ENCODE measurements at places on chromosomes 4 and X.
A peak's percentile ranks its signal among the peaks of the same experiment; 100 is the strongest.

GRCh38 chrX:17836830-17837229 is 24.3 kb downstream of the RAI2 start:
- no peak for DNase-seq

DNA sequence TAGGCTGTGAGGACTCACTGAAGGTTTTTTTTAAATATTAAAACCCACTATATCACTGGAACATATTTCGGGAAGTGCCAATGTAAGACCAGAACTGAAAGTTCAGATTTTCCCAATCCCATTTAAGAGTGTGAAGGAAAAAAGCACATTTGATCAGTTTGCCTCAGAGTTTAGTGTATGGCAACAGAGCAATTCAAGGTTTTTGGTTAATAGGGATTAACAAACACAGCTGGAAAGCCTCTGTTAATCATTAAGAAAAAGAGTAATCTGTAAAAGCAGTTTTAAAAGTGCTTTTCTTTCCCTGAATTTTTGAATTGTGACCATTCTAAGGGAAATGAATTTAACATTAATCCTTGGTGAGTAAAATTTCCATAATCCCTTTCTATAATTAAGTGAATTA is 60.4 kb downstream of the NPY5R start:
- DNase-seq = no peak

GRCh38 chr4:33696041-33696440 is 2548.3 kb downstream of the ARAP2 start:
- no peak for DNase-seq

- DNase-seq = peak; percentile 27
These were observed 694 bp downstream of the PDS5A start for GRCh38 chr4:39976945-39977488.

DNA sequence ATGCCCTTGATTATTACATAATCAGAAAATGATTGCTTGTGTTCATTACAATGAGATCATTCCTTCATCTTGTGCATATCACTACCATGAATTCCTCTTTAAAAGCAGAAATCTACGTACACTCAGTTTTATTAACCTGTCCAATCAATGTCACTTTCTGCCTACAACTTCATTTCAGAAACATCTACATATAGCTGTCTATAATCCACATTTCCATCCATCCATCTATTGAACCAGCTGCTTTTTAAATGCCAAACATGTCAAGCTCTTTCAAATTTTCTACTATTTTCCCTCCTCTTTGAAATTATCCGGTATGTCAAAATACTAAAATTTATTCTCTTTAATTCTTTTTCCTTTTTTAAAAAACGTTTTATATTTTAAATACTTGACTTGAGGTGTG is 462.0 kb downstream of the GABRG1 start:
- DNase-seq = no peak

GRCh38 chrX:134459683-134460004 is 321 bp upstream of the HPRT1 start:
- peak; percentile 32 for DNase-seq

DNA sequence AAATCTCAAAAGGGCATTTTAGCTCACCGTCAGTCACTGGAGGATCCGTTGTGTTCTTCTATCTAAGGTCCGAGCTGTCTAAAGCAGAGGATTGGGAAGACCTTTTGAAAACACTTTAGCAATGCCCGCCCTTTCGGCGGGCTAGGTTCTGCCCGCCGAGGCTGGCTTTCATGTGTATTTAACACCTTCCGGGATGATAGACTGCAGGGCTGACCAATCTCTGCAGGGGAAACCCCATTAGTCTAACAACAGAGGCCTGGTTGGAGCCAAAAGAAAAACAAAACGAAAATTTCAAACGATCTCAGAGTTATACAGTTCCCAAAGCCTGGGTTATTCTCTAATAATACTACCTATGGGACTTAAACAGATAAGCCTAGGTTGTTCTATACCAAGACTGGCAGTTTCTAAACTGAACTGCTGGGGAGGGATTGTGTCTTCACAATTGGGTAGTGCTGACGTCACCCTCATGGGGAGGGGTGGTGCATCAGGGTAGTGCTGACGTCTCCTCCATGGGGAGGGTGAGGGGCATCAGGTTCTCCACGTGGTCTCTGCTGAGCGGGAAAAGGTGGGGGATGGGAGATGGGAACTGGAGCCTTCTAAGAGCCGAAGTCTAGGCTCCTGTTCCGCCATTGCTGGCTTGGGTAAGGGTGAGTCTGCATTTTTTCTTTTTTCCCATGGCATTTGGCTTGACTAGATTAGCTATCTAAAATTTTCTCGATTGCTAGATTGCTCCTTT is 14.8 kb upstream of the CUL4B start:
- DNase-seq = no peak

DNA sequence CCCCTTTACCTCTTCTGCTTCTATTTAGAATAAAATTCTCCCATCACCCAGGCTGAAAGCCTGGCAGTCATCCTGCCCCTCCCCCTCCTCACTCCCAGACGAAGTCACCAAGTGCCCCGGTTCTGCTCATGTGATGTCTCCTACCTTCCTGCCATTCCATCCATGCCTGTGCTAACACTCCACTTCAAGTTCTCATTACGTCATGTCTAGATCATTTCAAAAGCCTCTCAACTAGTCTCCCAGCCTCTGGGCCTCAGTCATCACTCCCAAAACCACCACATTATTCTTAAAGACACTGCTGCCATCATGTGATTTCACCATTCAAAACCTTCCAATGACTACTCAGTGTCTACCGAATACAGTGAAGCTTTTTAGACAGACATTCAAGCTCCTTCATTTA is 17.2 kb upstream of the HOPX start:
- no peak for DNase-seq

- DNase-seq = peak; percentile 22
These were observed 4.8 kb upstream of the CXCL13 start for GRCh38 chr4:77600521-77601451.

DNA sequence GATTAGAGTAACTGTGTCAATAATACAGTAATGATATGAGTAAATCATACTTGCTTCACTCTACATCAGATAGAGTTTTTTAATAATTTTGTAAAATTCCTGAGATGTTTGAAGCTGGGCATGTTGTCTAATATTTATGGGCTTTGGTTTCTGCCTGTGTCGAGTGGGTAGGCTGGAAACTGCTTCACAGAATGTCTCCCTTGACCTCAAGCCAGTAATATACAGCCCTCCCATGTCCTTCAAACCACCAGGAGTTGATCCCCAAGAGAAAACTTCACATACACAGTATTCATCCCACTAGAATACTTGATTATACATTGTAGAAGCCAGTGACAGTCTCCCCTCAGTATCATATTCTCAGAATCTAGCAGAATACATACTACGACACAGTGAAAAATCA is 284.8 kb upstream of the TENM3 start:
- DNase-seq = no peak

- DNase-seq = peak; percentile 64
These were observed 94.6 kb downstream of the AKAP4 start for GRCh38 chrX:50106051-50106675.

- no peak for DNase-seq
These were observed 45.0 kb downstream of the PIR start for GRCh38 chrX:15448010-15448639.

GRCh38 chrX:12425496-12425895 is 287.2 kb downstream of the FRMPD4 start:
- no peak for DNase-seq

Measured in hematopoietic multipotent progenitor cell treated with erythropoietin and hydrocortisone succinate and interleukin-3 and kit ligand, for 8 days (in vitro differentiated cells).